ENCODE measurements at places on chromosomes 1 and 21.

- DNase-seq: no peak
Observed at GRCh38 chr1:195973311-195973904, 634.8 kb downstream of the KCNT2 start.

DNA sequence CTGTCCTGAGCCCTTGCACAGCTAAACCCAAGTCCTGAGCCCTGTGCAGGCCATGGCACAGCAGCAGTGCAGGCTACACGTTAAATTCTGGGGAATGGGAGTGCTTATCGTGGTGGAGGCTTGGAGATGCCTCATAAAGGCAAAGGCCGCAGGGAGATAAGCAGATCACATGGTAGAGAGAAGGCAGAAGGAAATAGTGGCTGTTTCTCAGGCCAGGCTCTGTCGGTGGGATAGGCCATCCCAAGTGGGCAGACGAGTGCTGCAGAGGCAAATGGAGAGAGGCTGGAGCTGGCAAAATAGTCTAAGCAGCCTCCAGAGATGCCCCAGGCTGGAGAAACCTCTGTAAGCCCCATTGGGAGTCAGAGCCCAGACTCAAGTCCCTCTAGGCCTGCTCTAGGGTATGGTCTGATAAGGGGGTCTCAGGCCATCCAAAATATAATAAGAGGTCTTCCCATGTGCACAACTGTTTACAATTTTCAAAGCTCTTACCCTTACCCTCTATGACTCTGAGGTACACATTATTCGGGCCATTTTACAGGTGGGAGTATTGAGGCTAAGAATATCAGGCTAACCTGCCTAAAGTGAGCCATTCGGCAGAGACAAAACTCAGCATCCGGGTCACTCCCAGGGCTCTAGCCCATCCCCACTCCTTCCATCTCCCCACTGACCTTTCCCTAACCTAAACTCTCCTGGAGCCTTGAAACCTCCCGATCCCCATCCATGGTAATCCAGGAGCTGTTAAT lies 79.6 kb downstream of the NKAIN1 start:
- no peak for DNase-seq

GRCh38 chr1:241857131-241857530 lies 9.1 kb downstream of the EXO1 start:
- DNase-seq: peak; percentile 20

GRCh38 chr1:118250232-118250631 lies 65.2 kb upstream of the SPAG17 start:
- no peak for DNase-seq

GRCh38 chr1:204571631-204572030 lies 55.4 kb downstream of the MDM4 start:
- no peak for DNase-seq

- no peak for DNase-seq
Observed at GRCh38 chr1:20604678-20605077, 15.8 kb downstream of the CDA start.

GRCh38 chr1:247102381-247102780 lies 1.8 kb downstream of the ZNF669 start:
- DNase-seq: no peak

- DNase-seq: peak; percentile 79
Observed at GRCh38 chr21:31293986-31294385, 50.1 kb downstream of the TIAM1 start.

GRCh38 chr1:176172215-176172614 lies 34.9 kb downstream of the COP1 start:
- DNase-seq: no peak

- DNase-seq: peak; percentile 44
Observed at GRCh38 chr1:18091660-18092446, 15.7 kb upstream of the IGSF21 start.

GRCh38 chr1:161092621-161093028 lies 3.3 kb upstream of the NECTIN4 start:
- no peak for DNase-seq

- no peak for DNase-seq
Observed at GRCh38 chr1:166924823-166925541, 48.9 kb upstream of the TADA1 start.

- DNase-seq: no peak
Observed at GRCh38 chr1:100387657-100388350, 35.5 kb downstream of the CDC14A start.
